Urinary bladder (tissue), 4 donors: ENCODE measurements at places on chromosomes 5 and 9. TPM values are rescaled to one million over a fixed set of nuclear protein-coding genes. Genes with fewer than 3 reads are reported as not detected.

DNA sequence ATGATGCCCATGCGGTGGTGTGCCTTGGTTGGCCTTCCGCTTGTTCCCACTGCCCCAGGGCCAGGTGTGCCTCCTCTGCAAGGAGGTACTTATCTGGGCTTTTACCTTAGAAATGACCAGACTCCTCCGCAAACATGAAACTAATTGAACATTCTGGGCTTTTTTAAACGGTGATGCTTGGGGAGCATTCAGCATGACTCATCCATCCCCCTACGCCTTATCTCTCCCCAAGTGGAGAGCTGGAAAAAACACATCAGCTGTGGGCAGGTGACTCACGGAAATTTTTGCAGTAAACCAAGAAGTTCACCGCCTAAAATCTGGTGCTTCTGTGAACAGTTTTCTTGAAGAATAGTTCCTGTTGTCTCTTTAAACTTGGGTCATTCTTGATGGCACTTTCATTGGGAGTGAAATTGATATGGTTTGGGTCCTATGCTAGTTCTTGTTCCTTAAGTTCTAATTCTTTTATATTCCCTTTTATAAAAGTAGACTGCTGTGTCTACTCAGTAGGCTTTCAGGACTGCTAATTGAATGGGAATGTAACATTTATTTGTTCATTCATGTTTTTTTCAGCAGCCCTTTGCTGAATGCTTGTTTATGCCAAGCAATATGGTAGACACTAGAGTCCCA lies 39.6 kb downstream of the SFXN1 start:
- no peak for DNase-seq

DNA sequence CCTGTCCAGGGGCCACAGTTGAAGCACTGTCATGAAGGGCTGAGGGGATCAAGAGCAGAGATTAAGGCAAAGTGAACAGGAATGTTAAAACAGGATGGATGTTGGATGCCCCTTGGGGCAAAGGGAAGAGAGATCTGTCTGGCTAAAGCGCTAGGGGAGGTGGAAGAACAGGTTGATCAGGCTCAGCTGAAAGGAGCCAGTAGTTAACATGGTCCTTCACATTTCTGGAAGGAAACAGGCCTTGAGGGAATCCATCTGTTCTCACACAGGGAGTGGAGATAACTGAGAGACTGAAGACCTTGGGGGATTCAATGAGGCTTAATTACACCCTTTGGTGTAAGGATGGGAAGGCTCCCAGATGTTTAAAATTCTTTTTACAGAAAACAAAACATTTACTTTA lies 5.8 kb downstream of the HAPLN1 start:
- no peak for DNase-seq

- no peak for DNase-seq
Measured at GRCh38 chr9:100573655-100574260, 4.1 kb upstream of the CAVIN4 start.

DNA sequence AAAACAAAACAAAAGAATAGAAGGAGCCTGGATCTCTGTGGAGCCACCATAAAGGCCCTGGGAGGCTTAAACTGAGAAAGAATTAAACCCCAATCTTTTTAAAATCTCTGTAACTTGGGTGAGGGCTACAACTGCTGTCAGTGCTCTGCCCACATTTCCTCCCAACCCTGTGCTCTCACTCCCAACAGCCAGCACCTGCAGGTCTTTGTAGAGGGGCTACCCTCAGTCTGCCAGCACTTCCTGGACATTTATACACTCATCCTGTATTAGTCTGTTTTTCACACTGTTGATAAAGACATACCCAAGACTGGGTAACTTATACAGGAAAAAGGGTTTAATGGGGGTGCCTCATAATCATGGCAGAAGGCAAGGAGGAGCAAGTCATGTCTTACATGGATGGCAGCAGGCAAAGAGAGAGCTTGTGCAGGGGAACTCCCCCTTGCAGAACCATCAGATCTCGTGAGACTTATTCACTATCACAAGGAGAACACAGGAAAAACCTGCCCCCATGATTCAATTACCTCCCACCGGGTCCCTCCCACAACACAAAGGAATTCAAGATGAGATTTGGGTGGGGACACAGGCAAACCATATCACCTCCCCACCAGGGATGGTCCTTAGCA lies 47.4 kb downstream of the SCAI start:
- DNase-seq, result no peak

GRCh38 chr5:78899922-78900362 lies 85.2 kb downstream of the ARSB start:
- DNase-seq, result no peak

- peak; percentile 62 for DNase-seq
Measured at GRCh38 chr5:14144586-14145434, 1.7 kb downstream of the TRIO start.

DNA sequence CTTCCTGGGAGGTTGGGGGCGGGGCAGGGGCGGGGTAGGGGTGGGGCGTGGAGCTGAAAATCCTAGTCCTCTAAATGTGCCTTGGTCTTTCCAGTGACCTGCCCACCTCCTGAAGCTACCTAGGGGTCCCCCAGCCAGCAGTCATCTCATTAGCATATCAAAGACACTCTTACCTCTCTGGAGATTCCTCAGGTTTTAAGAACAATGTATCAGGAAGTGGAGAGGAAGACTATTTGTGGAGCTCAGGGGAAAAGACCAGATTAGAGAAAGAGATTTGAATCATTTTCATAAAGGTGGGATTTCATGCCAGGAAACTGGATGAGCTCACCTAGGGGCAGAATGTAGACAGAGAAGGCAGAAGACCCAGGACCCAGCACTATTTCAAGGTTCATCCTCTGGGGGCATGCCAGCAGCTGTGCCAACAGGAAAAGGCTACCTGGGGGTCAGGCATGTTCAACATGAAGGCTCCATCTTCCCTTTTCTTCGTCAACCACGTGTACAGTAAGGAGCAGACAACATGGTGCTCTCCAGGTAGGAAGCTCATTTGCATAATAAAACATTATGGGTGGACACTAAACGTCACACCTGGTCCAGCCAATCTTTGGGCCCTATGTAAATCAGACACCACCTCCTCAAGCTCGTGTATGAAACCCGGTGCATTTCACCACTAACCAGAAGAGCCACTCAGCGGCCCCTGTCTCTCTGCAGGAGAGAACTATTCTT lies 6.9 kb downstream of the GMCL2 start:
- DNase-seq, result no peak

GRCh38 chr9:16136451-16136850 lies 583.6 kb downstream of the CCDC171 start:
- DNase-seq, result no peak

- no peak for DNase-seq
Measured at GRCh38 chr9:129071526-129072126, 9.3 kb upstream of the DOLPP1 start.

DNA sequence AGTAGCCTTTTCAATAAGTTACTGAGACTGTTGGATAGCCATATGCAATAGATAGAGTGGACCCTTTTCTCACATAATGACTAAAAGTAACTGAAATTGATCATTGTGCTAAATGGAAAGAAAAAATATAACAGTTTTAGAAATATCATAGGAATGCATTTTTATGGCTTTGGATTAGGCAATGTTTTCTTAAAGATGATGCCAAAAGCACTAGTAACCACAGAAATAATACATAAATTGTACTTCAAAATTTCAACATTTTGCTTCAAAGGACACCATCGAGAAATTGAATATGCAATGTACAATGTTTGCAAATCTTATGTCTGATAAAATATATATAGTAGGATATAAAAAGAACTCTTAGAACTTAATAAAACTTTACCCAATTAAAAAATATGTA lies 1267.5 kb upstream of the CDH9 start:
- DNase-seq, result no peak

DNA sequence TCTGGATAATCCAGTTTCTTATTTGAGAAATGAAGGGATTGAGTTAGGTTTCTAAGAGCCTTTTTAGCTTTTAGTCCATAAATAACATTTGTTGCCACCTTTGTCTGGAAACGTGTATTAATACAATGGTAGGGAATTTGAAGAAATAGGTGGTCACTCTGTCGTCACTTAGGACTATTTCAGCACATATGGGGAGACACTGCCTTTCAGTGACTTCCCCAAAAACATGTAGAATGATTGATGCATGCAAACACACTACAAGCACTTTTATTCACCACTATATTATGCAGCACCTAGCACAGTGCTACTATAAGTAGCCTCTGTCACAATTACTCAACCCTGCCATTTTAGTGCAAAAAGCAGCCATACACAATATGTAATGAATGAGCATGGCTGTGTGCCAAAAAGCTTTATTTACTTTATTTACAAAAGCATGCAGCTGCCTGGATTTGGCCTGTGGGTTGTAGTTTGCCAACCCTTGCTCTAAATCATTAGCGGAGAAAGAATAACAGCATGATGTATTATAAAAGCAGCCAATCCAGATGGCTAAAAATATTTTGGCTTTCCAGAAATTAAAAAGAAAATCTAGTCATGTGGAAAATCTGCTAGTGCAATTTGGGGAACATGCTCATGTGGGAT lies 154.2 kb upstream of the HMHB1 start:
- no peak for DNase-seq

- DNase-seq, result no peak
Measured at GRCh38 chr5:143140492-143141203, 262.8 kb downstream of the NR3C1 start.

- DNase-seq, result peak; percentile 18
Measured at GRCh38 chr5:139561655-139562451, 714 bp downstream of the UBE2D2 start.

GRCh38 chr5:152070591-152070990 lies 145.9 kb upstream of the GLRA1 start:
- DNase-seq, result no peak

GRCh38 chr9:90029386-90029785 lies 424.6 kb downstream of the GADD45G start:
- DNase-seq, result no peak

Gene ARL14EPL
- not detected for total RNA-seq

Gene MEIKIN
- total RNA-seq, result not detected

Gene QRFP
- total RNA-seq, result not detected

Gene OR2V2
- not detected for total RNA-seq

Gene ZNF454
- 10.6 TPM for total RNA-seq

Gene ALDH7A1
- 73.2 TPM for total RNA-seq

Gene CD72
- total RNA-seq, result 1.5 TPM

Gene TMEM252
- total RNA-seq, result not detected
